ENCODE measurements at places on chromosomes 3 and 15. TPM values are rescaled to one million over a fixed set of nuclear protein-coding genes. Genes with fewer than 3 reads are reported as not detected.

The ROPN1B gene
- not detected for total RNA-seq

The GOLGA6A gene
- not detected for total RNA-seq

The RBP2 gene
- not detected for total RNA-seq

The CHRNA7 gene
- 3.4 TPM for total RNA-seq

The PCCB gene
- total RNA-seq, result 15.2 TPM

The ALDH1A2 gene
- 10.3 TPM for total RNA-seq

The CHST2 gene
- total RNA-seq, result 1.2 TPM

The PLA2G4E gene
- total RNA-seq, result not detected
